Fibroblast of villous mesenchyme (primary cell): ENCODE measurements at places on chromosomes 4 and X. TPM values are rescaled to one million over a fixed set of nuclear protein-coding genes. Genes with fewer than 3 reads are reported as not detected.
A peak's percentile ranks its signal among the peaks of the same experiment; 100 is the strongest.

DNA sequence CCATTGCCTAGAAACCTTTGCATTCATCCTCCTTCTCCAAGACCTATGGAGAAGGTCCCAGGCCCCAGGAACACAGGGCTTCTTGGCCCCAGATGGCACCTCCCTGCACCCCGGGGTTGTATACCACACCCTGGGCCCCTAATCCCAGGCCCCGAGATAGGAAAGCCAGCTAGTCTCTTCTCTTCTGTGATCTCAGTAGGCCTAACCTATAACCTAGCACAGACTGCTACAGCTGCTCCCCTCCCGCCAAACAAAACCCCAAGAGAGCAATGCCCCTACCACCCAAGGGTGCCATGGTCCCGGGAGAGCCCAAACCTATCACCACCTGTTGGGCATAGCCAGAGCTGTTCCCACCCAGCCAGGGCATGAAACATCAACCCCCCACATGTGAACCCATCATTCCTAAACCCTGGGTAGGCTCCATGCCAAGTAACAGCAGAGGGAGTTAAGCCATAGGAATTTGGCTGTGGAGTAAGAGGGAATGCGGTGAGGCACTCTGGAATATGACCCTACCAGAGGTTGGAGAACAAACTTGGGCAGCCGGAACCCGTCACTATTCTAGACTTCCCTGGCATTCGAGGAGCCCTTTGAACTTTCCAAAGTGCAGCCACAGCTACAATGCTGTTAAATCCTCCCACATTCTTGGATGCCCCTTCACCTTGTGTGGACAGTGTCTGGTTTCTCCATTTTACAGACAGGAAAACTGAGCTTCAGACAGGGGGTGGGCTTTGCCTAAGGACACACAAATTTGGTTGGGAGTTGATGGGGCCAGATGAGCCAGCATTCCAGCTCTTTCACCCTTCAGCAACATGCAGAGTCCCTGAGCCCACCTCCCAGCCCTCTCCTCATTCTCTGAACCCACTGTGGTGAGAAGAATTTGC is 10.9 kb upstream of the SASH3 start:
- peak; percentile 44 for DNase-seq

GRCh38 chr4:88188738-88189417 is 30.4 kb upstream of the ABCG2 start:
- no peak for DNase-seq

- no peak for DNase-seq
These were observed 2.8 kb downstream of the TMPRSS11D start for GRCh38 chr4:67880866-67881610.

DNA sequence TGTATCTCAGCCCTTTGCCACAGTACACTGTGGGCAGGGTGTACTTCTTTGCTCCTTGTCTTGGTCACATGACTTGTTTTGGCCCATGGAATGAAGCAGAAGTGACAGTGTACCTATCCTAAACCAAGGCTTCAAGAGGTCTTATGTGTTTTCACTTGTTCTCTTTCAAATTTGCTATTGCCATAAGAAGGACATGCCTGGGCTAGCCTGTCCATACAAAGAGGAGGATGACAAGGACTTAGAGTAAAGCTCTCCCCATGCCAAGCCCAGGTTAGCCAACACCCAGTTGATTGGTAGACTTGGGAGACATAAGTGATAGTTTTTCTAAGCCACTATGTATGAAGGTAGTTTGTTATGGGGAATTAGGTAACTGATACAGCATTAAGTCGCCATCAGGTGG is 141.1 kb upstream of the MID1 start:
- DNase-seq = no peak

DNA sequence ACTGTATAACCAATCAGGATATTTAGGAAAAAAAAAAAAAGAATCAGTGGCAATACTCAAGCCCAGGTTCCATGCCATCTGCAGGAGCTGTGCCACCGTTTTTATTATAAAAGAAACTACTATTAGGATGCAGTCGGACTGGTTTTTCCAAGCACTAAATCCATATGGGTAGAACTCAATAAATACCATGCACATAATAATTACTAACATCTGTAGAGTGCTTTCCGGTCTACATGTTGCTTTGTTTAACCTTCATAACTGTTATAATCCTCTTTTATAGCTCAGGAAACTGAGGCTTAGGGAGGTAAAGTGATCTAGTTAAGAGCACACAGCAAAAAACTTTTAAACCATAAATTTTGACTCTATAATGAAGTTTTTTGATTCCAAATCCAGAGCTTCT is 24.0 kb downstream of the ARSJ start:
- DNase-seq = peak; percentile 66

GRCh38 chrX:9503261-9503660 is 38.4 kb downstream of the TBL1X start:
- no peak for DNase-seq

- no peak for DNase-seq
These were observed 4.7 kb downstream of the THAP9 start for GRCh38 chr4:82905205-82905604.

DNA sequence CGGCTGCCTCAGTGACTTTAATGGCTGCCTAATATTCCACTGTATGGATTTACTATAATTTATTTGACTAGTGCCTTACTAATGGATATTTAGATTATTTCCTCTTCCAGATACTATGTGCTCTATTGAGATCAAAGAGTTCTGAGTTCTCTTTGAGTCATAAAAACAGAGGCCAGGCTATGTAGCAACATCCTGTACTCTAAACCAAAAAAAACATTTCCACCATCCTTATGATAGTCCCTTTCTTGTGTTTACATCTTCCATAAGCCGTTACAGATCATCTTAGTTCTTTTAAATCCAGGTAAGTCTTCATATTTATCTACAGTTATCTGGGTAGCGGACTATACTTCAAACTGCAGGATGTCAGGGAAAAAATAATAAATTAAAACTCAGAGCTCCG is 56.6 kb upstream of the TMEM184C start:
- peak; percentile 70 for DNase-seq

The RXFP1 gene
- total RNA-seq = 1.3 and 1.7 TPM in 2 replicates

DNA sequence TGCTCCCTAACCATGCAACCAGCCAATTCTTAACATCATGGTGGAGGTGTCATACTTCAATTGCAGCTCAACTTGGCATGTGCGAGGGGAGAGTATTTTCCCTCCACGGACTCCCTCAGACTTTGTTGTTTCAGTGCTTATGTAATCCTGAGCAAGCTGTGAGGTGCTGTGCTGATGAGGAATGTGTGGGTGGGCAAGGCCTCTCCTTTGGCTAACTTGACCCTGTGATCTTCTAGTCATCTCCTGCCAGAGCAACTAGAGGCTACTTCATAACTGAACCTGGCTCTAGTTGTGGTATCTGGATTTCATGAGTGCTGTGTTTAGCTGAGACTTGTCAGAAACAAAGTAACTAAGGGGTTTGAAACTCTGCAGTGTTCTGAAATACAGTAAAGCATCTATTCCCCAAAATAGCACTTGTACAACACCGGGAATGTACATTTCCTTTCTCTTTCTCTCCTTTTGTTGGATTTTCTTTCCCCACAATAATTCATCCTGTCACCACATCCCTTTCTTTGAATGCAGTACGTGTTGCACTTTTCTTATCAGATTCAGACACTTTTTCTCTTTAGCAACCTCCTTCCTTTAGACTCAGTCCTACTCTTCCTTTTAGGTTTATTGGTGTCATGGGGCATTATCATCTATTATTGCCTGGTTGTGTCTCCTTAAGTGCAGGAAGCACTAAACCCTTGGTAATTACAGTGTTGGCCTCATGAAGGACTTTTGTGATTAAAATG is 415.2 kb upstream of the NR3C2 start:
- DNase-seq = no peak

- DNase-seq = no peak
These were observed 112.6 kb downstream of the ATP10D start for GRCh38 chr4:47597696-47598095.

DNA sequence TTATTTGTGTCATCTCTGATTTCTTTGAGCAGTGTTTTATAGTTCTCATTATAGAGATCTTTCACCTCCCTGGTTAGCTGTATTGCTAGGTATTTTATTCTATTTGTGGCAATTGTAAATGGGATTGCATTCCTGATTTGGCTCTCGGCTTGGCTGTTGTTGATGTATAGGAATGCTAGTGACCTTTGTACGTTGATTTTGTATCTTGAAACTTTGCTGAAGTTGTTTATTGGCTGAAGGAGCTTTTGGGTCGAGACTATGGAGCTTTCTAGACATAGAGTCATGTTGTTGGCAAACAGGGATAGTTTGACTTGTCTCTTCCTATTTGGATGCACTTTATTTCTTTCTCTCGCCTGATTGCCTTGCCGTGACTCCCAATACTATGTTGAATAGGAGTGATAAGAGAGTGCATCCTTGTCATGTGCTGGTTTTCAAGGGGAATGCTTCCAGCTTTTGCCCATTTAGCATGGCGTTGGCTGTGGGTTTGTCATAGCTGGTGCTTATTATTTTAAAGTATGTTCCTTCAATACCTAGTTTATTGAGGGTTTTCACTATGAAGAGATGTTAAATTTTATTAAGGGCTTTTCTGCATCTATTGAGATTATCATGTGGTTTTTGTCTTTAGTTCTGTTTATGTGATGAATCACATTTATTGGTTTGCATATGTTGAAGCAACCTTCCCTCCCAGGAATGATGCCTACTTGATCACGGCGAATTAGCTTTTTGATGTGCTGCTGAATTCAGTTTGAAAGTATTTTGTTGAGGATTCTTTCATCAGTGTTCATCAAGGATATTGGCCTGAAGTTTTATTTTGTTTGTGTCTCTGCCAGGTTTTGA is 72.7 kb upstream of the BOD1L1 start:
- peak; percentile 67 for DNase-seq

DNA sequence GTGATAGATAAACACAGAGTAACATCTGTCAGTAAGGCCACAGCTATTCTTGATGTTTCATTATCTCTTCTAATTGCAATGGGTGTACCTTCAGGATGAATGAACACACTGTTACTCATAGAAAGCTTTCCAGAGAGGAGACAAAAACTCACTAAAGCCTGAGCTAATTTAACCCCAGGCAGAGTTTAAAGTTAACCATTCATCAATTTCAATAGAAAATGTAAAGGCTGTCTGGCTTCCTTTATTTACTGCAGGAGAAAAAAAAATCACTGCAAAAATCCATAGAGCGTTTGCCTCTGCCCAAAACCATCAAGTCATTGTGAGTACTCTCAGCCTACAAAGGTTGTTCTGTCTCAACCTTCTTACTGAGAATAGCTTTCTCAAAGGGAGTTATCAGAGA is 376.9 kb downstream of the PPP4R3C start:
- no peak for DNase-seq

DNA sequence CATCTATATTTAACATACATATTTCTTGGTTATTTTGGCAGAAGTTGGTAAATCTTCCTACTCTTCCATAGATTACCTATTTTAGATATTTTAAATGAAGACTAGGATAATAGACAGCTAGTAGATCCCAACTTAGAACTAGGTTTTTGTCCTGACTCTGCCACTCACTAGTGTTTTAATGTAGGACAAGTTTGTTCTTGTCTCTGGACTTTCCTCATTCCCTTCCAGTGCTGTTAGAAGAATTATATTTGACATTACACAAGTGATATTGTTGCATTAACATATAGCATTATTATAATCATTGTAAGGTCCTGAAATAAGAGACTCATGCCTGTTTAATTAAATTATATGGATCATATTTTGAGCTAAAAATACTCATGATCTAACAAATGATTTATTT is 24.1 kb upstream of the ALB start:
- no peak for DNase-seq

- no peak for DNase-seq
These were observed at the start of gene TBC1D1 for GRCh38 chr4:37890801-37891259. TBC1D1 (plus strand) TSS chr4:37891084; CDS start chr4:37902096, 11,012 bp downstream.

The BGN gene
- total RNA-seq = 14.7 and 62.5 TPM in 2 replicates

The TBC1D14 gene
- 39.0 and 42.3 TPM in 2 replicates for total RNA-seq

DNA sequence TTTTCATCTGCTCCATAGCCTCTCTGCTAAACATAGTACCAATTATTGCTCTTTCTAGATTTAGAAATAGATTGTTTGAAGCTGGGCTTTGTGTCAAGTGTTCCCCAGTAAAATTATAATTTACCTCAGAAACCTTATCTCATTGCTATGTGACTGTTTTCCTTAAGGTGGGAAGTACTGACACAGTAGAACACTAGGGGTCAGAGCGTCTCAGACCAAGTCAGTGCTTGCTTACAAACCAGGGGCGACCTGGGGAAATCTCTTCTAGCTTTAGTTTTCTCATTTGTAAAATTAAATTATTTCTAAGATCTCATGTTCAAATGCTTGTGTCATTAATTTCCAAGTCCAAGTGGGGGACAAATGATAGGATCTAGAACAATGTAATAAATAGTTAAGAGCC is 360.4 kb downstream of the RAPGEF2 start:
- no peak for DNase-seq

DNA sequence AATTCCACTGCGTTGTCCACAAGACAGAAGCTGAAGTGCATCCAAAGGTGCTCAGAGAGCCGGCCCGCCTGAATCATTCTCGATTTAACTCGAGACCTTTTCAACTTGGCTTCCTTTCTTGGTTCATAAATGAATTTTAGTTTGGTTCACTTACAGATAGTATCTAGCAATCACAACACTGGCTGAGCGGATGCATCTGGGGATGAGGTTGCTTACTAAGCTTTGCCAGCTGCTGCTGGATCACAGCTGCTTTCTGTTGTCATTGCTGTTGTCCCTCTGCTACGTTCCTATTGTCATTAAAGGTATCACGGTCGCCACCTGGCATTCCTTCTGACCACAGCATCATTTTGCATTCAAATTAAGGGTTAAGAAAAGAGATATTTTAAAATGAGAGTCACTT is 115.5 kb downstream of the NFKB1 start:
- DNase-seq = no peak

DNA sequence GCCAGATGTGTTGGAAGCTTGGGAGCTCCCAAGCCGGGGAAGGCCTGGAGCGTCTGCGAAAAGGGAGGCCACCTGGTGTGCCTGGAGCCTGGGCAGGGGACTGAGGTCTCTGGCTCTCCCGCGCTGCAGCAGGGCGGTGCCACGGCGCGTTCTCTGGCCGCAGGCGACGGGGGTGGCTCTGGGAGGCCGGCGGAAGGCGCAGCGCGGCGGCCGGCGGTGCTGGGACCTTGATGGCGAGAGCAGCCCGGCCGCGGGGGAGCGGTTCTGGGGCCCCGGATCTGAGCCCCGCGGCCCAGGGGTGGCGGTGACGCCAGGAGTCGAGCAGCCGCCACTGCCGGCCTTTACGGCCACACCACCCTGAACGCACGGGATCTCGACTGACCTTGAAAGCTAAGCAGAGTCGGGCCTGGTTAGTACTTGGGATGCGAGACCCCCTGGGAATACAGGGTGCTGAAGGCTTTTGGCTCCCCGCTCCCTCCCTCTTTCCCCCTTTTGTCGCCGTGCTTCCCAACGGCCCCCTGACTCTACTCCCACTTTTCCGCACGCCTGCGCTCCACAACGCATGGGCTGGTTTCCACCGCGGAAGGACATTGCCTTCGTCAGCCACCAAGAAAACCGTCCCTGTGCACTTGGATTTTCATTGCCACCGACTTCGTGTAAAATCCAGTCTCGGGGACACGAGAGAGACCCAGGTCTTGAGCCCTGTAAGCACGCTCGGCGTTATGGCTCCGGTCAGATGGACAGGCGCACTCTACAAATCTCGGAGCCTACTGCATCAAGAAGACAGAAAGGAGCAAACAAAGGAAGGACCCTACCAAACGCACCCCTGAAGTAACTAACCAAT is 9.5 kb downstream of the FRG2 start:
- no peak for DNase-seq

The GPRASP3 gene
- 4.8 and 6.9 TPM in 2 replicates for total RNA-seq

GRCh38 chrX:10102046-10102704 is 54.6 kb upstream of the CLCN4 start:
- DNase-seq = no peak
